Peyer's patch (tissue), 4 donors: ENCODE measurements at places on chromosomes 6 and 20. TPM values are rescaled to one million over a fixed set of nuclear protein-coding genes. Genes with fewer than 3 reads are reported as not detected.

The OTOR gene
- total RNA-seq = not detected

The ZBTB46 gene
- 6.0 TPM for total RNA-seq

DNA sequence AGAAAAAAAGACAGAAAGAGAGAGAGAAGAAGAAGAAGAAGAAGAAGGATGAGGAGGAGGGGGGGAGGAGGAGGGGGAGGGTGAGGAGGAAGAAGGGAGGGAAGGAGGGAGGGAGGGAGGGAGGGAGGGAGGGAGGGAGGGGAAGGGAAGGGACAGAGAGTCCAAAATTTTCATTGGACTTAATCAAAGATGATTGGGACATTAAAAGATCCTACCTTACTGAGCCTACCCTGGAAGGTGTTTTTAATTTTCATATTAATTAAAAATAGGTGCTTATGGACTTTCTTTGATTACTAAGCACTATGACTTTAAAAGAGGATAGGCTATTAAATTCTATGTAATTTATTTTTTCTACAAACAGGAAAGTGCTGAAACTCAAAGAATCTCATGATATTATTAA is 299.9 kb upstream of the THEMIS start:
- H3K27me3 ChIP-seq = no peaks in the 10 kb centered on the region
- no peak overlapping the region for H3K4me3 ChIP-seq
- DNase-seq = no peak
- no peak overlapping the region for H3K27ac ChIP-seq
- H3K36me3 ChIP-seq = no peaks in the 10 kb centered on the region

DNA sequence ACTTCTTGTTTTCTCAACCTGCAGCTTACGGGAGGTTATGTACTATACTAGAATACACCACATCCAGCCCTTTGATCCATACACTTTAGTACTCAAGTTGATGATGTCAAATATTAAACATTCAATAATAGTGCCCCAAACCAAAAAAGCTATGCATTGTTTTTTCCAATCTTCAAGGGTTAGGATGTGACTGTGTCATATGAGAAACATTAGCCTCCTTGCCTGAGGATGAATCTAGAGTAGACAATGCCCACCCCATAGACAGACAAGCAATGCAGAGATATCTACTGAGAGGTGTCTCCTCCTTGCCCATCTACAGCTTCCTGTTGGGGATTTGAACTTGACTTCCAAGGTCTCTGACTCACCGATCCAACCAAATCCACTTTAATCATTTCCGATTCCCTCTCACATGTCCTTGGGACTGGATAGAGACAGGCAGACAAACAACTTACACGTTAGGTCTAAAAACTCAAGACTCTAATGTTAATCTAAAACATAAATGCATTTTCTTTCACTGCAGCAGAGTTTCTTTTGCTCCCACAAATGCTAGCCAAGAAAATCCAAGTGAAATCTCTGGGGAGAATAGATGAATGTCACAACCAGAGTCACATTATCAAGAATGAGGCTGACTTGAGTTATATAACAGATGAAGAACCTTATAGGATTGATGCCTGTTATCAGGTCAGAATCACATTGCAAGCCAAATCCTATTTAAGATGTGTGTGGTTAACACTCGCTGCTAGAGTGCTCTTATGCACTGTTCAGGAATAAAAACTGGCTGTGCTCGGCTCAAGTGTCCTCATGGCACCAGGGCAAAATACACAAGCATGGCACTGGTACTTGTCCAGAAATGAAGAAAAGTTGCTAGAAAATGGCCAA is 75.5 kb upstream of the TNFAIP3 start:
- H3K27ac ChIP-seq = no peak overlapping the region
- peaks cover 19% of the 10 kb centered on the region for H3K4me1 ChIP-seq
- no peaks in the 10 kb centered on the region for H3K27me3 ChIP-seq
- H3K36me3 ChIP-seq = no peaks in the 10 kb centered on the region

- DNase-seq = no peak
- no peaks in the 10 kb centered on the region for H3K27me3 ChIP-seq
- no peak overlapping the region for H3K27ac ChIP-seq
- H3K4me1 ChIP-seq = no peaks in the 10 kb centered on the region
These were observed 180.6 kb upstream of the TENT5A start for GRCh38 chr6:81933089-81933488.
